ENCODE measurements at places on chromosomes 1 and 21.

GRCh38 chr21:30676737-30677136 lies 34.1 kb downstream of the KRTAP20-3 start:
- no peak for DNase-seq

DNA sequence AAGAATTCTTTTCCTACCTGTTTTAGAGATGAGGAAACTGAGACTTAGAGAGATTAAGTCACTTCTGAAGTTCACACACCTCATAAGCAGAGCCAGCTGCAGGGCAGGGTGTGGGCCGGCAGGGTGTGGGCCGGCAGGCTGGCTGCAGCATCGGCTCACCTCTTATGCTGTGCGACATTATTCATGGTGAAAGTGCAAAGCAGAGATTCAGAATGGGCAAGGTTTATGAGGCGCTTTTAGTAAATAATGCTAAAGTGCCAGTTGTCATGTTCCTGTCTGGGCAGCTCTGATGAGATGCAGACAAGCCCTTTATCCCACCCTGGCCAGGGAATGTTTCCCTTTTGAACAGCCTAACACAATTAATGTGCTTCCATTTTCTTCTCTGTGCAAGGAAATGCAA lies 14.6 kb downstream of the MAB21L3 start:
- DNase-seq, result no peak

GRCh38 chr1:236148470-236148845 lies 6.1 kb downstream of the GPR137B start:
- DNase-seq, result no peak

DNA sequence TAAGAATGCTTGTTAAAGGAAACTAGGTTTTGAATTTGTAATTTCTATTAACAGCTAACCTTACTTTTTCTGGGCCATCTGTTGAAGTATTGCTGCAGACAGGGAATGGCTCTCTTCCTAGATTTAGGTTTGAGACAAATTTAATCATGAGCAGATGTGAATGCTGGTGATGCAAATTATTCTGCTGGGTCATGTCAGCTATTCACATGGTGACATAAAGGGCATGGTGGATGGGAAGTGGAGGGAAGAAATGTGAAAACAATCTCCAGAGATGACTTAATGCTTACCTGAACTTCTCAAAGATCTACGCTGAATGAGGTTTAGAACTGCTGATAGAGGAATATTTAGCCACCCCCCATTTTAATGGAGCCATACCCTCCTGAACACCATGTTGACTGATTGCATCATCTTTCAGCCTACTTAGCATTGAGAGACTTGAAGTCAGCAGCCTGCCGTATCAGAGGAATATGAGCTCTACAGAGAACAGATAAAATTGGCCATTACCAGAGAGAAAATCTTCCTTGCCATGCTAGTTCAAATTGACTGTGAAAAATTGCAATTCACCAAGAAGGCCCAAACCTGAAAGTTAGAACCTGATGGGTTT lies 138.8 kb downstream of the HHAT start:
- no peak for DNase-seq

- peak; percentile 25 for DNase-seq
Observed at GRCh38 chr1:219220945-219221344, 47.3 kb downstream of the LYPLAL1 start.

GRCh38 chr1:67831850-67832513 lies 1.3 kb downstream of the GNG12 start:
- DNase-seq, result peak; percentile 88

GRCh38 chr1:45846931-45847330 lies 43.5 kb downstream of the MAST2 start:
- DNase-seq, result no peak

GRCh38 chr1:183287191-183287675 lies 101.2 kb downstream of the LAMC2 start:
- DNase-seq, result no peak

- no peak for DNase-seq
Observed at GRCh38 chr1:233603478-233603877, 10.4 kb upstream of the KCNK1 start.

DNA sequence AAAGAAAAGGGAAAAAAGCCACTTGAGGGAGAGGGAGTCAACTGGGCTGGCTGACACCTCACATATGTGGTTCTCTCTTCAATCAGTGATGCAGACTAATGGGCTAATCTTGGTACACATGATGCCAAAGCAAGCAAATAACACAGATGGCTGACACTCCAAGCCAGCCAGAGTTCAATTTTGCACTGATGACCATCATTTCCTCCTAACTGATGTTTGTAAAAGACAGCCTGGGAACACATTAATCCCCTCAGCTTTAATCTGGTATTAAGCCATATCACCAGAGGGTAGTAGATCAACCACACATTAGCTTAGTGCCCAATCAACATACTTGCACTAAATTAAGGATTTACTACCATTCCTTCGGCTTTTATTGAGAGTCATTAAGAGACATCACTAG lies 2.8 kb downstream of the VPS72 start:
- no peak for DNase-seq

DNA sequence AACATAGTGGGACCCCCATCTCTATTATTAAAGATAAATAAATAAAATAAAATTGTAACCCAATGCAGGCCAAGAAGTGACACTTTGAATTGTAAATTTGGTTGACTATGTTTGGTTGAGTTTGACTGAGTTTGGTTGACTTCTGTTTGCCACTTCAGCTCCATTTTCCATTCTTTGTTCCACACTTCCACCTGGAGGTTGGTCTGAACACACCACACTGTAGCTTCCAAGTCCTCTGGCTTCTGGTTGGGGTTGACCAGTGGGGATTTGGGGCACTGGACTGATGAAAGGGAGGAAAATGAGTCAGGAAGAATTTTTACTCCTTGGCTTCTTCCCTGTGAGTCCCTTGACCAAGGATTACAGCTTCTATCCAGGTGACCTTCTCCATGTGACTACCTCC lies 40.6 kb upstream of the DIPK1A start:
- DNase-seq, result no peak

GRCh38 chr21:44802396-44803153 lies 955 bp upstream of the UBE2G2 start:
- peak; percentile 61 for DNase-seq

DNA sequence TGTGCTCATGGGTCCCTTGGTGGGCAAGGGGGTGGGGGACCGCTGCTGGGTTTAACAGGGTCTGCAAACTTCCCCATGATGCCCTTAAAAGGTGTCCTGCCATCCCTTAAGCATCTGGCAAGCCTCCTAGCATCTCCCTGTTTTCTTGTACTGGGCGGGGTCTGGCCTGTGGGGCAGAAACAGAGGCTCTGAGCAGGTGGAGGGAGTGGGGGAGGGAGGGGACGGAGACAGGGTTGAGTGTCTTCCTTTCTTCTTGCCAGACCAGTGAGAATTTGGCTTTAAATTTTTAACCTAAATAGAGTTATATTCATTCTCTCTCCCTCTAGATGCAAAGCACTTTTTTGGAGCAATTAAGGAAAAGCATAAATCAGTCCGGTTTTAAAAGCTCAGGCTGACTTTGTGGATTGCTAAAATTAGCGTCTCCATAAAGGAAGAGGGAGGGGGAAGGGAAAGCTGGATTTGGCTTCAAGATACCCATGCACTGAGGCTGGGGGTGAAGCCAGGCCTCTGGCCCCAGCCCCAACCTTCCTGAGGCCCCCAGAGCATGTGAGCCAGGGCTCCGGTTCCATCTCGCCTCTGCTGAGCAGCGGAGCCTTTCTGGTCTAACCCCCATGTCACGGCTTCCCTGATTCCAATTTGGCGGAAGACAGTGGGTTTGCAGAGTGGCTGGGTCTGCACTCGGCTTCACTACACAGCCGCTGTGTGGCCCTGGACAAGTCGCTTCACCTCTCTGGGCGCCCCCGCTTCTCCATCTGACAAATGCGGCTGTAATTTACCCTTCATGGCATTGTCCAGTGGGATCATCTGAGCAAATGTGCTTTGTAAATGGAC lies 25.3 kb downstream of the IGSF21 start:
- DNase-seq, result no peak

GRCh38 chr1:88488237-88488636 lies 195.8 kb upstream of the PKN2 start:
- DNase-seq, result peak; percentile 27

DNA sequence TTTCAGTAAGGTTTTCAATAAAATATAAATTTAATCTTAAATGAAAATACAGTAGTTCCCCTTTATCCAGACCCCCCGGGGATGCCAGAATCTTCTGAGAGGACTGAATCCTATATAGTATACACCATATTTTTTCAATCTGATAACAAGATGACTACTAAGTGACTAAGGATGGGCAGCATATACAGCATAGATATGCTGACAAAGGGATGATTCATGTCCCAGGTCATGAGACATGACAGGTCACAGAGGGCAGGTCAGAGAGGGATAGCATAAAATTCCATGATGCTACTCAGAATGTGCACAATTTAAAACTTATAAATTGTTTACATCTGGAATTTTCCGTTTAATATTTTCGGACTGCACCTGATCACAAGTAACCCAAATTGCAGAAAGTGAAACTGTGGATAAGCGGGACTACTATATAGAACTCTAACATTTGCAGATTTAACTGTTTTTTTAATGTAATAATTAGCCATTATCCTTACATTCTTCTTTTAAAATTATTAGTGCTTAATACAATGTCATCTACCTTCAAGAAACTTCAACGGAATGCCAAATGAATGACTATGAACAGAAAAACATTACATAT lies 48.8 kb downstream of the LRRC40 start:
- DNase-seq, result peak; percentile 91

- DNase-seq, result no peak
Observed at GRCh38 chr1:182968836-182969734, 16.1 kb upstream of the SHCBP1L start.

DNA sequence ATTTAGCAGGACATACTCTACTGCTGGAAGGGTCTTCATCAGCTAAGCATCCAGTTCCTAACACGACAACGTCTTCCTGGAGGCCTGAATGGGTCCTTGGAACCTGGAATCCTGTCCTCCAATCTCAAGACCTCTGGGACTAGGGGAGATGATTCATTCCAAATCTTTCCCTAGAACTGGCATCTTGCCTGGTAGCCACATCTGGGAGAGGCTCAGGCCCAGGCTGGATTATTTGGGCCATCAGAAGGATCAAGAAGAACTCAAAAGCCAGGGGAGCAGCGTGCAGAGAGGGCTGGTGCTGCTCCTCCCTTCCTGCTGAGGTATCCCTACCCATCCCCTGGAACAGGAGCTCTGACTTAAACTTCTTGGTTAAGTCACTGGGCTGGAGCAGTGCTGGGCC lies 2.8 kb upstream of the PHLDA3 start:
- peak; percentile 18 for DNase-seq

DNA sequence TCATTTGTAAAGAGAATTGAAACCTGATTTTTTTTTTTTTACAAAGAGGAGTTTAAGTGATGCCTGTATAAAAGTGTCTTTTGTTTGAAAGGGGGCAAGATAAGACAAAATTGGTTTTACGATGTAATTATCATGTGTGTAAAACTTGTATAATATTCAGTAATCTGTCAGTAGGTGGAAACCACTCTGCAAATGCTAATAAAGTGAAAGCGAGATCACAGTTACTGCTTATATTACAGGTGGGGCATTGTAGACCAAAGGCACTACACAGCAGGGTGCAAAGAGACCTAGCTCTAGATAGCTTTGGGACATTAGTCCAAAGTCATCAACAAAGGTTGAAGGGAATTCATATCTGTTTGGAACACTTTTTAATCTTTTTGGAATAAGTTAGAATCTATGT lies 174.2 kb downstream of the LHX8 start:
- DNase-seq, result no peak

GRCh38 chr1:213988507-213989001 lies 781 bp downstream of the PROX1 start:
- DNase-seq, result peak; percentile 54

DNA sequence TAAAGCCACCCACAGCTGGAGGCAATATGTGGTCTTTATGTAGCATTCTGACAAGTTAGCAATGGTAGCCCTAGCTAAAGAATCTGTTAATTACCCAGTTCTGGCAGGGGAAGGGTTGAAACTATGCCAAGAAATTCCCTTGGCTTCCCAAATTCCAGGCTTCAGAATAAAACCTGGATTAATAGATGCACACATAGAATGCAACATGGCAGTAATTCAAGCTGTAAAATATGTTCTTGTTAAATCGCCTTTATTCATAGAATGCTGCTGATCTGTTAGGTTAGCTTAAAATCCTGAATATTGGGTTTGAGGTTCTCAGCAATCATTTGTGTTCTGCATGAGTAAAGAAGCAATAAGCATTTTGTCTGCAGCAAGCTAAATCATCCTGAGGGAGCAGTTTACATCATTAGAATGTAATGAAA lies 80.1 kb downstream of the ZNF326 start:
- no peak for DNase-seq

DNA sequence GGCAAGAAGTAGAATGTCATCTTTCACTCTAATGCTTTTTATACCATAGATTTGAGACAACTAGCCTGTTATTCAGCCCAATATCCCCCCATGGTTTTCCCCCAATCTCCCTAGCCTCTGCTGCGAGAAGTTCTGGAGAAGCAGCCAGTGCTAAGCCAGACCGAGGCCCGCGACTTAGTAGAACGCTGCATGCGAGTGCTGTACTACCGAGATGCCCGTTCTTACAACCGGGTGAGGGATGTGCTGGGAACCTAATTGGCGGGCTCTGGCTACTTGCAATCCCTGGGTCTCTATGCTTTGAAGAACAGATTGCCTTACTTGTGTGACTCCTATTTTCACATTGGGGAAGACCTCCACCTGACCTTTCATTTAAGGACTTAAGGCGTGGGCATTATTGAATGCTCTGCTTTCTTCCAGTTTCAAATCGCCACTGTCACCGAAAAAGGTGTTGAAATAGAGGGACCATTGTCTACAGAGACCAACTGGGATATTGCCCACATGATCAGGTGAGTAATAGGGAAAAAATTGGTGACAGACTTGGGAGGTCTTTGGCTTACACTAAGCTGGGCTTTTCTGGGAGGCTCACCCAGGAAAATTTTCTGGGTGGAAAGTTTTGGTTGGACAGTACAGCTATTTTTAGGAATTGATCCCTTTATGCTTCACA lies 1.9 kb downstream of the PSMB4 start:
- no peak for DNase-seq

DNA sequence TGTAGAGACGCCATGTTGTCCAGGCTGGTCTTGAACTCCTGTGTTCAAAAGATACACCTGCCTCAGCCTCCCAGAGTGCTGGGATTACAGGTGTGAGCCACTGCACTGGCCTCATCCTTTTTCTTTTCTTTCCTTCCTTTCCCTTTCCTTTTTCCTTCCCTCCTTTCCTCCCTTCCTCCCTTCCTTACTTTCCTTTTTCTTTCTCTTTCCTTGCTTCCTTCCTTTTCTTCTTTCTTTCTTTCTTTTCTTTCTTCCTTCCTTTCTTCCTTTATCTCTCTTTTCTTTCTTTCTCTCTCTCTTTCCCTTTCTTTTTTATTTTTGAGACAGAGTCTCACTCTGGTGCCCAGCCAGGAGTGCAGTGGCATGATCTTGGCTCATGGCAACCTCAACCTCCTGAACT lies 5.8 kb downstream of the FAM229A start:
- DNase-seq, result no peak
